ENCODE measurements at places on chromosomes 7 and 10.

GRCh38 chr7:157684909-157685429 lies 348.2 kb downstream of the DNAJB6 start:
- no peak for DNase-seq

DNA sequence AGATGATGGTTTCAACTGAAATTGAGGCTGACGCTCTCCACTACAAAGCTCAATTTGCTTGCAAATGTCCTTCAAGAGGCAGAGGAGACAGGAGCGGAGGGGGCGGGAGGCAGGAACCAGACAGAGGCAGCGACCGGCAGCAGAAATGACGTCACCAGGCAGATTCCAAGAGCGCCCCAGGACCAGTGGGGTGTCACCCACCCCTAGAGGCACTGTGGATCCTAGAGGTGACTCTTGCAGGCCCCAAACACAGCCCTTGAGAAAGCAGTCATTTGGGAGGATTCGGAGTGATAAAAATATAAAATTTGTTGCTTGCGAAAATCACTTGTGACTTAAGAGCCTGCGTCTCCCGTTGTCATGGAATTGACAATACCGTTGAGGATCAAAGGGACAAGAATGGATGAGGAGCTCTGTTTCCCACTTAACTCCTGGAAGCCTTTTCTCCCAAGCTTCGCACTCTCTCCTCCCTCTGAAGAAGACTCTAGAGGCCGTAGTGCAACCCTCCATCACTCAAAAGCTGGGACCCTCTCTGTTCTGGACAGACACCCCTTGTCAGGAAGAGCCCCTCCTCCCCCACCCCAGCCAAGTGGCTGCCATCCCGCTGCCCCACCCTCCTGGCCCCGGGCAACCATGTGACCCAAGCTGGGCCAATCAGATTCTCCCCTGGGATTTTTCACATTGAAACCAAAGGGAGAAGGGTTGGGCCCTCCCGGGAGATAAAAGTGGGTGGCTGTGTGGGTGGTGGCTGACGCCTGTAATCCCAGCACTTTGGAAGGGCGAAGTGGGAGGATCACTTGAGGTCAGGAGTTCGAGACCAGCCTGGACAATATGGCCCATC lies 16.3 kb upstream of the SLC29A4 start:
- no peak for DNase-seq

- DNase-seq = no peak
Measured at GRCh38 chr10:82245906-82246560, 371.0 kb downstream of the NRG3 start.

DNA sequence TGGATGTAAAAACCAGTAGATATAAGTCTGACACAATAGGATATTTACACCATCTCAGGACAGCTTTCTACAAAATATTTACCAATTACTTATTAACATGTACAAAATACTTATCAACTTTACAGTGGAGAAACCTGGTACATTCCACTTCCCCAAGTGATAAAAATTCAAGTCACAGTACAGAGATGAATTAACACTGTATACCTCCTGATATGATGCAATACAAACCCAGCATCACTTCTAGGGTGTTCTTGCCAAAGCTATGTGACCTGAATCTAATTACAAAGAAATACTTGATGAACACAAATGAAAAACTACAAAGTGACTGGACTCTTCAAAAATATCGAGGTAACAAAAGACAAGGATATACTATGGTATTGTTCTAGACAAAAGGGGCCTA lies 156.4 kb upstream of the FGFR2 start:
- no peak for DNase-seq

GRCh38 chr7:113608782-113609181 lies 310.0 kb downstream of the PPP1R3A start:
- no peak for DNase-seq

DNA sequence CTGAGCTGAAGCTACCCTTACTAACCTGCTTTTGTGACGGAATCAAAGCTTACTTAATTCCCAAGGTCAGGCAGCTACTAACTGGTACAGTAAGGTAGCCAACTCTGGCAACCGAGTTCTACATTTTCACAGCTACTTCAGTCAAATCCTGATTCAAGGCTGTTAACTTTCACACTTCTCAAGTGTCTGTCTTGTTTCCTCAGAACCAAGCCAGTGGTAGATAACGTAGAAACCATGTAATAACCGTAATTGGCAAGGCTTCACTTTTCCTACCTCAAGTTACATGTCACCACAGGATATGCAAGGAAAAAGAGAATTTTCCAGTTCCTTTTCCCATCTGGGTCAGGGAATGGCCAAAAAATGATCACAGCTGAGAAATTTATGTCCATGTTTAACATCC lies 746.7 kb downstream of the NRG3 start:
- no peak for DNase-seq

Data from ACHN (cell line).